ENCODE measurements at places on chromosomes 7 and 10.

- DNase-seq: no peak
These were observed 32.9 kb downstream of the ZNF775 start for GRCh38 chr7:150412016-150412415.

DNA sequence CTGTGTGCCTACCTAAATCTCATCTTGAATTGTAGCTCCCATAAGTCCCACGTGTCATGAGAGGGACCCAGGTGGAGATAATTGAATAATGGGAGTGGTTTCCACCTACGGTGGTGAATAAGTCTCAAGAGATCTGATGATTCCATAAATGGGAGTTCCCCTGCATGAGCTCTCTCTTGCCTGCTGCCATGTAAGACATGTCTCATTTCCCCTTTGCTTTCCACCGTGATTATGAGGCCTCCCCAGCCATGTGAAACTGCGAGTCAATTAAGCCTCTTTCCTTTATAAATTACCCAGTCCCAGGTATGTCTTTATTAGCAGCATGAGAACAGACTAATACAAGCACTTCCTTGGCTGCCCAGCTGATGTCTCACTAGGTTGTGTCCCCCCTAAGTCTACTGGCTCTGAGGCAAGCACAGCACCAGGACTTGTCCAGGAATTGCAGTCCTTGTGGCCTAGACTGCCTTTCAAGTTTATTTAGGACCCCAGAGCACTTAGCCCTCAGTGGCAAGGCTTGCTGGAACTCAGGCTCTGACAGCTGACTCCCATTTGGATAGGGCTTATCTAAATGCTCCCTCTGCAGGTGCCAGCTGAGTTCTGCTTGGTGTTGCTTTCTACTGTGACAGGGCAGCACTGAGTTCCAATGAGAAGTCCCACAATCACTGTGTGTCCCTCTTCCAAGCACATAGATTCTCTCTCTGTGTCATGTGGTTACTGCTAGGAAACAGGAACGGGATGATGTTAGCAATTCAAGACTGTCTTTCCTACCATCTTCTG is 59.0 kb upstream of the TAS2R16 start:
- no peak for DNase-seq

DNA sequence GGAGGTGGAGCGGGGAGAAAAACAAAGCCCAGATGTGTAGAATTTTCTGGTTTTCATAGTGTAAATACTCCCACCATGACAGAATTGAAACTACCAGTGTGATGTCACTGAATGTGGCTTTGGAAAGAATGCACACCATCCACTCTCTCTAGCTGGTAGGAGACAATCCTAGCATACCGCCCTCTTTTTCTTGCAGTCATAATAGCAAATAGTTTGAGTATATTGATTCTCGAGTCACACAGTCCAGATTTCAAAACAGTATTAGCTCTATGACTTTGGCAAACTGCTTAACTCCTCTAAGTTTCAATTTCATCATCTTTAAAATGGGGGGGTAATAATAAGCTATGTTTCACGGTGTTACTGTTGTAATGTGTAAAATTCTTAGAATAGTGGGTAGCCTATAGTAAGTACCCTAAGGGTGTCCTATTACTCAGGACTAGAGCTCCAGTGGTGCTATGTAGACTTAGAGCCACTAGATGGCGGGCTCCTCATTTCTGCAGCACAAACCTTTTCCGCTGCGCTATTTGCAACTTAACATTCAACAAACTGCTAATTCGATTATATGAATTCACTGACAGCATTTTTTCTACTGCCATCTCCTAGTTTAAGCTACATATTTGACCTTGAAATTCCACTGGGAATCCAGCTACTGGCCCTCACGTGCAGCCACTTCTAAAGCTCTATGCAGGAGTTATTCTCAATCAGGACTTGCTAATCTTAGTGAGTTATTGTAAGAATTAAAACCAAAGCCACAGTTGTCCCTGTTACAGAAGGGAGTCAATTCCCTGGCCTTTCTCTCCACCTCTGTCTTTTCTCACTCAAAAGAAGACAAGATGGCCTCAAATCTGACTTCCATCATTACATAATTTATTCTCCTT is 18.7 kb downstream of the TAS2R40 start:
- DNase-seq: peak; percentile 73

DNA sequence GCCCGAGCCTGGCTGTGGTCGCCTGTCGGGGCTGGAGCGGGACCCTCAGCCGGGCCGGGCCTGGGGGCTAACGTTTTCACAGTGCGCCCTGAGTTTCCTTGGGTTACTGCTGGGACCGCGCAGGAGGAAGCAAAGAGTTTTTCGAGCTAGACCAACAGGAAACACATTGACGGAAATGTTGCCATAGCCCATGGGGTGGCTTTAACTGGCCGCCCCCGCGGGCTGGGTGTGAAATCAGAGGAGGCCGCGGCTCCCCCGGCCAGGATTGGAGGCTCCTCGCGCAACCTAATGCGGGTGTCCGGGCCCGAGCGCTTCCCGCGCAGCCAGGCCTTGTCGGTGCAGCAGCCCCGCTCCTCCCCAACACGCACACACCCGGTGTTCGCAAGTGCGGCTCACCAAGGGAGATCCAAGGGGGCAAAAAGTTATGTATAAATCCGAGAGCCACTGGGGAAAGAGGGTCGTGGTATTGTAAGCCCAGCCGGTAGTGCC is 1.9 kb downstream of the HHEX start:
- DNase-seq: peak; percentile 34

DNA sequence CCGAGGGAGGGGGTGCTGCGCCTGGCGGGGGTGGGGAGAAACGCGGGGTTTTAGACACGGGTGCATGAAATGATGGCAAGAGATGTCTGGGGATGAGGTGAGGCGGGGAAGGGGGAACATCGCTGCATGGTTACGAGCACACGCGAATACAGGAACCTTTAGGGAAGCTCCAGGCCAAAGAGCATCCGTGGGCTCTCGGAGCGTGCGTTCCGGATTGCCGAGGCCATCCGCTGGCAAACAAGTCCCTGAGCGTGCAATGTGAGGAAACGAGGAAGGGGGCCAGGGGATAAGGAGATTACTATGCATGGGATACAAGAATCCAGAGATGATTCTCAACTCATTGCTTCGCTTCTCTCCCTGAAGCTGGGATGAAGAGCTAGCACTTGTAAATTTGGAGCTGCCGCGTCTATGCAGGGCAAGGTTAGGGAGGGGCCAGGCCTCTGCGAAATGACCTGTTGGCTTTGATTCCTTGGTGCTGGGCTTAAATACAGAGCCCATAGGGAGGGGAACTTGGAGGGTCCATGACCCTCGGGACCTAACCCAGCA is 520 bp upstream of the WNT2 start:
- DNase-seq: peak; percentile 16

GRCh38 chr7:70640266-70640833 is 491.6 kb upstream of the GALNT17 start:
- DNase-seq: no peak

DNA sequence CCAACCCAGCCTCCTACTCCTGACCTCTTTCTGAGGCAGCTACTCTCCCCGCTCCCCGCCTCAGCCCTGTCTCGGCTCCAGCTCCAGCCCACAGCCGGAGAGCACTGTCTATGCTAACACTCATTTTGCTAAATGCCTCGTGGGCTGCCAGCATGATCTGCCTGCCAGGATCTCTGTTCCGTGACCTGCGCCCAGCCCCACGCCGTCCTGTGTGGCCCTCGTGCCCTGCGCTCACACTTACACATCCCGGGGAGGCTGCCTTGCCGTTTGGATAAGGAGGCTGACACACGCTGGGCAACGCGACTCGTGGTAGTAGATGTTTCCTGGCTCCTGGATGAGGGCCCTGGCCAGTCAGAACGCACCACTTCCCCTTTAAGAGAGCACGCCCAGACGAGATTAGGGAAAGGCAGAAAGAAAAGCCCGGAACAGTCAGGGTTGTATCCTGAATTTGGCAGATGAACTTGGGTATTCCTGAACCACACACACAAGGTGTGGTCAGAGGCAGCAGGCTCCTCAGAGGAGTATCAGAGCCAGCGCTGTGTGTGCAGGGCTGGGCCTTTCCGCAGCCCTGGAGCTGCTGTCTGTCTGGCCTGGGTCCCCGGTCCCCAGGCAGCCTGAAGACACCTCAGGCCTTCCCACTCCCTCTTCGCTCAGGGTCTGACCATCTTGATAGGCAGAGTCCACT is 97.7 kb upstream of the EFCAB10 start:
- DNase-seq: no peak

GRCh38 chr10:132248455-132249225 is 59.1 kb downstream of the STK32C start:
- DNase-seq: peak; percentile 98

- no peak for DNase-seq
These were observed 100.5 kb upstream of the NRP1 start for GRCh38 chr10:33434933-33435332.

DNA sequence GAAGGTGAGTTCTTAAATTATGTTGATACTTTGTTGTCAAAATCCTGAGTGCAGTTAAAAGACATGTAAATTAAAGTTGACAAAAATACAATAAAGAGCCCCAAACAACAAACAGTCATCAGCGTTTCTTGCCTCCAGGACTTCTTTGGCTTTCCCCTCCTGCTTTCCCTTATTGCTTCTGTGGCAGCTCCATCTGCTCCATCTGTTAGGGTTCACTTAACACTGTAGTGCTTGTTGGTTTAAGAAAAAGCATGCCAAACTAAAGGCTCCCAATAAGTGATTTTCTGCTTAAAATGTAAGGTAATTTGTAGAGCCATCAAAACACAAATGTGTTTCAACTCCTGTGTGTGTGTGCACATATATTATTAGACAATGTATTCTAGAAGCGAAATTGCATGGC is 254.3 kb upstream of the GNAI1 start:
- peak; percentile 7 for DNase-seq

GRCh38 chr7:253581-254336 is 36.2 kb upstream of the FOXL3 start:
- no peak for DNase-seq

GRCh38 chr10:102397222-102398171 is 2.0 kb downstream of the NFKB2 start:
- no peak for DNase-seq

- DNase-seq: no peak
These were observed 122.3 kb downstream of the SH3PXD2A start for GRCh38 chr10:103733045-103733419.

- DNase-seq: no peak
These were observed 21.7 kb upstream of the SMO start for GRCh38 chr7:129166745-129167144.

GRCh38 chr10:133613699-133614098 is 12.9 kb downstream of the FRG2B start:
- no peak for DNase-seq

DNA sequence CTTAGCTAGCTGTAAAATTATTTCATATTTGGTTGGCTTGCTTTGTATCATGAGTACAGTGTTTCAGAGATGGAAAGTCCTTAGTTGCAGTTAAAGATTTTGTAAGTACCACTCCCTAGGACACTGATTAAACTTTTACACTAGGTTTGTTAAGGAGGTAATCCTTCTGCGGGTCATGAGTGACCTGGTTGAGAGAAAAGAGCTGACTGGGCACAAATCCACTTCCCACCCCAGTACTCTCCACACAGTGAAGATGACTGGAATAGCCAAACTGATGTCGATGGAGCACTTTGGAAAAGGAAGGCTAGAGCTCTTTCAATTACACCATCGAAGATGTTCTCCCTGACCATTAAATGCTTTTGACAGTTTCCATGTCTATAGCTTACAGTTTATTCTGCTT is 191.9 kb downstream of the CSTF2T start:
- no peak for DNase-seq

GRCh38 chr7:95899919-95900513 is 127.7 kb downstream of the DYNC1I1 start:
- DNase-seq: peak; percentile 67

DNA sequence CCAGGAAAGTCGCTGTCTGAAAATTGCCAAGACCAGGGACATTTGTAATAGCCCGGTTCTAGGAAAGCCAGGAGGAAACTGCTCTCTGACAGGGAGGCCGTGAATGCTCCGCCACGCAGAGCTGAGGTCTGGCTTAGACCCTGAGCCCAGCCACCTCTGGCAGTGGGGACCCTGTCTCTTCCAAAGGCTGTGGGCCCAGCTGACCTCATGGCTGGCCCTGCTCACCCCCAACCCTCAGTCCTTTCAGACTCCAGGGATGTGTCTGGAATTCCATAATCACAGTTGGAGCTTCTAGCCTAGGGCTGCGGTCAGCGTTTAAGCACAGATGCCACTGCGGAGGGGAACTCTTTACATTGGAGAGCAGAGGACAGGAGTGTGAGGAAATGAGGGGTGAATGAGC is 6.6 kb upstream of the VIPR2 start:
- DNase-seq: no peak

DNA sequence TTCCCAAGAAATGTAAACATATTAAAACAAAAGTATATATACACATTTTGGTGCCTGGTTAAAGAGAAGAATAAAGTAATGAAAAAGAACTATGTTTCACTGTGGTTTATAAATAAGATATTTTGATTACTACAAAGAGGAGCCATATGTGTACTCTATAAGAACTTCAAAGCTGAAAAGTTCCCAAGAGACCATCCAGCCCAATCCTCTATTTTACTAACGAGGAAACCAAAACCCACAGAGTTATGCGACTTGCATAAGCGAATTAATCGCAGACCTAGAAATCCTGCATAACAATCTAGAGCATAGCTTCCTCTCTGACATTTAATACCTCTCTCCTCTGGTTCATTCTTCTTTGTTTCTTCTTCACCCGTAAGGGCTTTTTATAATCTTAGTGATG is 937.1 kb downstream of the CNTNAP2 start:
- no peak for DNase-seq

GRCh38 chr10:7265396-7266123 is 145.3 kb downstream of the SFMBT2 start:
- DNase-seq: no peak
